ENCODE measurements at places on chromosomes 13 and 19.

DNA sequence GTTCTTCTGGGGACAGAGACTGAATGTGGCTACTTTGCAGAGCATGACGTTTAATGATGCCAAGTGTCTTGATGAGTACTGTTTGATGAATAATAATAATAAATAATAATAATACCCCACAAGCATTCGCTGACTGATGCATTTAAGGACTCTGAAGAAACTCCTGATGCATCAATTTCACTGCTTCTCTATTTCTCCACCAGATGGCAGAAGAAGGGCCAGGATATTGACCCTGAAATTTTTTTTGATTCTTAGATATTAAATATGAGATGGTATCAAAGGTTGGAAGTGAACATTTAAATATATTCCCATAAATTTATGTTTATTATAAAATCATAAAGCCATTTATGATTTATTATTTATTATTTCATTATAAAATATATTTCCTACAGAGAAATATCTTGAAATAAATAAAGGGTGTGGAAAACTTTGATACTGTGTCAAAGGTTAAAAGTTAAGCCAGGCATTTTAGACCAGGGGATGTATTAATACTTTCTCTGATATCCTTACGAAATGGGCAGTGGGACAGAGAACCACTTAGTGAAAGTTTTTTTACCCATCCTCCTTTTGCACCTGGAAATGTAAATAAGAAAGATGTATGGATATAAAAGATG, 170.9 kb downstream of the LACC1 start:
- DNase-seq: no peak

DNA sequence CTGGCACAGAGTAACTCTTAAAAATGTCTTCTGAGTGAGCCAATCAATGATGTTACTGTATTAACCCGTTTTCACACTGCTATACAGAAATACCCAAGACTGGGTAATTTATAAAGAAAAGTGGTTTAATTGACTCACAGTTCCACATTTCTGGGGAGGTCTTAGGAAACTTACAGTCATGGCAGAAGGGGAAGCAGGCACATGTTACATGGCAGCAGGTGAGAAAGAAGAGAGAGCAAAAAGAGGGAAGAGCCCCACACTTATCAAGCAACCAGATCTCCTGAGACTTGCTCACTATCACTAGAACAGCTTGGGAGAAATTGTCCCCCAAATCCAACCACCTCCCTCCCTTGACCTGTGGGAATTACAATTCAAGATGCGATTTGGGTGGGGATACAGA, 97.6 kb upstream of the MIR17HG start:
- no peak for DNase-seq

DNA sequence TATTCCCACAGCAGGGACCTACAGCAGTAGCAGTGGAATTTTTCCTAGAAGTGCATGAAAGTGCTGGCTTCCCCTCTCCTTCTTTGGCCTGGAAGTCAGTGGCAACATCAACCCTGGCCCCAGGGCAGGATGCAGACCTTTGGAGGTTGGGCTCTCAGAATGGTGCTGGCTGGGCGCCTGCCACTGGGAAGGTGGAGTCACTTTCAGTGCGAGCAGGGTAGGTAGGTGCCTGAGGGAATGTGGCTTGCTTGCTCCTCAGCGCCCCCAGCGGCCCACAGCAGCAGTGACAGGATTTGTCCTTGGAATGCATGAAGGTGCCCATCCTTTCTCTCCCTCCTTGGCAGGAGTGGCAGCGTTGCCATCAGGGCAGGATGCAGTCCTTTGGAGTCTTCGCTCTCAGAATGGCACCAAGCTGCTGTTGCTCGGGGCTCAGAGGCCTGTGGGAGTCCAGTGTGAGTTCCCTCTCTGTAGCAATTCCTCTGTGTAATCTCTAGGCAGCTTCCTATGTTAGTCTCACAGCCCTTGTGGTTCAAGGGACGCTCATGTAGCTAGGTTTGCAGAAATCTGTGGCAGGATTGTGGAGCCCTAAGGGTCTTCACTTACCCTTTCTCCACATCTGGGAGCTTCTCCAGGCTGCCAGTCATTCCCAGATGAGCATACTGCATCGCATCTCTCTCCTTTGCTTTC, 354.4 kb upstream of the DACH1 start:
- DNase-seq: no peak

- peak; percentile 97 for DNase-seq
Measured at GRCh38 chr19:639253-640160, at the start of gene FGF22. Gene FGF22 (plus strand): TSS chr19:639879. CDS start chr19:639926, 47 bp downstream.

GRCh38 chr19:51754109-51754508, 2.4 kb upstream of the FPR1 start:
- DNase-seq: no peak

GRCh38 chr13:42276683-42277082, 4.7 kb downstream of the AKAP11 start:
- DNase-seq: no peak

- no peak for DNase-seq
Measured at GRCh38 chr13:26996965-26997752, 174.5 kb downstream of the USP12 start.

- DNase-seq: peak; percentile 36
Measured at GRCh38 chr13:20231839-20232555, at the start of gene GJB6. Gene GJB6 (minus strand): TSS chr13:20232319. CDS start chr13:20223480, 8,839 bp downstream.

DNA sequence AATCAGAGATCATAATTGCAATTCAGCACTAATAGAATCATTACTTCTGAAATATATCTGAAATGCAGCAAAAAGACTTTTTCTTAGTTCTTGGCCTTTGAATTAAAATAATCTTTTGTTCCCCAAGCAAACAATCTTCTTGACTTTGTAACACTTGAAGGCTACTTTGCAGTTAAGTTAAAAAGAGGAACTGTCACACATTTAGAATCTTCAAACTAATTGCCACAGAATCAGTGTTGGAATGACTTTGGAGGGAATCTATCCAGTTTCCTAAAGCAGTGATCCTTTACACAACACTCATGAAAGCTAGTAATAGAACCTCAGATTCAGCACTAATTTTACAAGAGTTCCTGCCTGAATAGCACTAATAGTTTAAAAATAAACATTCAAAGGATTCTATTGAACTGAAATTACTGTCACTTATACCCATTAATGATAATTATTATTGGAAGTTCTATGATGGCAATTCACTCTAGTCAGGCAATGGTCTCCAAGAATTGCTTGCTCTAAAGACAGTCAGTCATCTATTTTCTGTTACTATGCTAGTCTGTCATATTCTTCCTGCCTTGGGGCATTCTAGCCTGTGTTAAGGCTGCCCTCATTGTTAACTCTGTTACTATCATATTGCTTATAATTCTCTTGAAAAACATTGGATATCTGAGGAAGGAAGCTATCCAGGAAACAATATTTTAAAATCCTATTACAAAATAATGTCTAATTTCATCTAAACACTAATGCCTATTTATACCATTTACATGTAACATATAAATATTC, 362.4 kb downstream of the DIAPH3 start:
- no peak for DNase-seq

DNA sequence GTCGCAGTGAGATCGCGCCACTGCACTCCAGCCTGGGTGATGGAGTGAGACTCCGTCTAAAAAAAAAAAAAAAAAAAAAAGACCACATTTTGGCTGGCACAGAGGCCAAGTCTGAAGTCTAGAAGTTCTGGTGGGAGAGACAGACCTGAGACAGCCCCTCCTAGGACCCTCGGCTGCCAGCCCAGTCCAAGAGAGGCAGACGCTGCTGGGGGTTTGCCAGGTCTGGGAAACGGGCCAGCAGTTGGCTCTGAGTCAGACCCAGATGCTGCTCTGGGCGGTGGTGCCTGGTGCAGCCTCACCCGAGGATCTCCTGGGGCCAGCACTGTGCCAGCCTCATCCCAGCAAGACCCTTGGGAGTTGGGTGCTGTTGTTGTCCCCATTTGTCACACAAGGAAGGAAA, 5.8 kb downstream of the FCHO1 start:
- DNase-seq: no peak

DNA sequence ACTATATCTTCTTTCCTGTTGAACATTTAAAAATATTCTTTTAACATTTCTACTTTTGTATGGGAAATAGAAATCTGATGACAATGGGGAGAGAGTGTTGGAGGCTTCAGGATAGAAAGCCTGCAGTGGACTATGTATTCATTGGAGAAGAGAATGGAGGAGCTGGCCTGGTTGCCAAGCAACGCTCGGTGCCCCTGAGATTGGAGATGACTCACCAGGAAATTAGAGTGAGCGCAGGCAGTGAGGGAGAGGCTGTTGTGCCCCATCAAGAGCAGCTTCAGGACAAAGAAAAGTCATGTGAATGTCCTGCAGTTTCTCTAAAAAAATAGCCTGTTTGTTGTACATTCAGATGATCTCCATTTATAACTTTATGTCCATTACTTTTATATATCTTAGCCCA, 48.7 kb upstream of the ZNF835 start:
- DNase-seq: no peak

DNA sequence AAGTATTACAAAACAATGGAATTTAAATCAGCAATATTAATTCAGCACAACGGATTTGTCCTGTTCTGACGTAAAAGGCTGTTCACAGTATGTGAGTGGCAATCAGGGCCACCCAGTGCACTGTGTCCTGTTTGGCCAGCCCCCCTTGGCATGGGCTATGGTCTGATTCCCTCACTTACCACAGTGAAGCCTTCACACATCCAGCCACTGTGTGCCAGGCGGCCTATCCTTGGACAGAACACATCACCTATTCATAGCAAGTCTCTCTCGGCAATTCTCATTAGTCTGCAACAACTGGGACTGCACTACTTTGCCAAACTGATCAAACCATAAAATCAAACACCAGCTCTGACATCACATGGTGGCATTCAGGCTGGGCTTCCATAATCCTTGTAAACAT, 221.5 kb upstream of the TSHZ3 start:
- DNase-seq: no peak

- DNase-seq: peak; percentile 40
Measured at GRCh38 chr19:49567861-49568441, 12.4 kb downstream of the NOSIP start.

DNA sequence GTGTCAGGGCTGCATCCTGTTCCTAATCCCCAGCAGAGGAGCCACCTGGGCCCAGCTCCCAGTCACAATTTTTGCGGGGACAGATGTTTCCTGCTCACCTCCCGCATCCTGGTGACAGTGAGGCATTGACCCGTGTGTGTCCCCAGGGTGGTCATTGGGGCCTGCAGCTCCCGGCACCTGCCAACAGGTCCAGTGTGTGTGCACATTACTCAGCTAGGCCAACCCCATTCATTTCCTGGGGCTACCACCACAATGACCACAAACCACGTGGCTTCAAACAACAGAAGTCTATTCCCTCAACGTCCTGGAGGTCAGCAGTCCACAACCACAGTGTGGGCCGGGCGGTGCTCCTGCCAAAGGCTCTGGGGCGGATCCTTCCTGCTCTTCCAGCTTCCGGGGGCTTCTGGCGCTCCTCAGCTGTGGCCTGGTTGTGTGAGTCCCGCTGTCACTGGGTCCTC, 11.9 kb upstream of the F2RL3 start:
- DNase-seq: no peak

DNA sequence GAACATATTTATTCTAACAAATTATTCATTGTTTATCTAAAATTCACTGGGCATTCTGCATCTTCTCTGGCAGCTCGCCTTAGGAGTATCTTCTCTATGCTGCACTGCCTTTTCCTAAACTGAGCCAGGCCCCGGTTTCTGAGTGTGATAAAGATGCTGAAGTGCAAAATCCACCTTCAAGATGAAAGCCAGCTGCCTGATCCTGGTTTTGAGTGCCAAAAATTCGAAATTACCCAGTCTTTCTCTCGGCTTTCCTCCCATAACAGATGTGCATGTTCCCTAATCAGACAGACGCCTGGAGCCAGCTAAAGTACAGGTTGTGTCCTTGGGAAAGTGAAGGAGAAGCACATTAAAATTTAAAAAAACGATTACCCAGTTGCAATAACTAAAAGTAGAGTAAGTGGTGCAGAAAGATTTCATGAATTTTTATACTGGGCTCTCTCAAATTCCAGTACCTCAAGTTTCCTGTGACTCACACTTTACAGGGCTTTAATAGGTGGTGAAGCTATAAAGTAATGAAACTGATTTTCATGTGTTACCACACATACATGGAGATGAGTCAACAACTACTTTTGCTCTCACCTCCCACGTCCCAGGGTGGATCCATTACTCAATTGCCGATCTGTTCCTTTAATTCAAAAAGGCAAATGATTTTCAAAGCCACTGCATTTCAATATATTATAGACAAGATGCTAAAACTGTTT, 65.0 kb upstream of the GTF2F2 start:
- peak; percentile 53 for DNase-seq

DNA sequence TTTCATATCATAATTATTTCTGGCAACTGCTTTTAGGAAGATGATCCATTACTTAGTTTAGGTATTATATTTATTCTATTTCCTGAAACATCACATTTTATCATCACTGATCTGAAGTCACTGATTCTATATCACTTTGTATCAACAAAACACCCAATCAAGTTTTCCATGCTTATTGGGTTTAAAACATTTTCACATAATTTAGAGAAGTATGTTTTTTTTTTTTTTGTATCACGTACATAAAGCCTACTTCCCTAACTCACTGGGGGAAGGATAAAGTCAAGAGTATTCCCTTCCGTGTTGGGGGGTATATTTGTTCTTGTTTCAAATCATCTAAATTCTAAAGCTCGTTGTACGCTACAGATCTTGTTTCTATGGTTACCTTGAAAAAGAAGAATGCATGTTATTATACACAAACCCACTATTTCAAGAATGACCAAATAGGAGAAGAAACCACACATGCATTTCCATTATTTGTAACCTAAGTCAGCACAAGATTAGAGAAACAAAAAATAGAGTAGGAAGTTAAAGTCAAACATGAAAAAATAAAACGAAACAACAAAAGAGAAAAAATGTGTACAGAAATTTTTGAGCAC, 637.2 kb upstream of the MIR17HG start:
- DNase-seq: no peak

GRCh38 chr13:59319276-59319675, 844.5 kb downstream of the DIAPH3 start:
- no peak for DNase-seq

DNA sequence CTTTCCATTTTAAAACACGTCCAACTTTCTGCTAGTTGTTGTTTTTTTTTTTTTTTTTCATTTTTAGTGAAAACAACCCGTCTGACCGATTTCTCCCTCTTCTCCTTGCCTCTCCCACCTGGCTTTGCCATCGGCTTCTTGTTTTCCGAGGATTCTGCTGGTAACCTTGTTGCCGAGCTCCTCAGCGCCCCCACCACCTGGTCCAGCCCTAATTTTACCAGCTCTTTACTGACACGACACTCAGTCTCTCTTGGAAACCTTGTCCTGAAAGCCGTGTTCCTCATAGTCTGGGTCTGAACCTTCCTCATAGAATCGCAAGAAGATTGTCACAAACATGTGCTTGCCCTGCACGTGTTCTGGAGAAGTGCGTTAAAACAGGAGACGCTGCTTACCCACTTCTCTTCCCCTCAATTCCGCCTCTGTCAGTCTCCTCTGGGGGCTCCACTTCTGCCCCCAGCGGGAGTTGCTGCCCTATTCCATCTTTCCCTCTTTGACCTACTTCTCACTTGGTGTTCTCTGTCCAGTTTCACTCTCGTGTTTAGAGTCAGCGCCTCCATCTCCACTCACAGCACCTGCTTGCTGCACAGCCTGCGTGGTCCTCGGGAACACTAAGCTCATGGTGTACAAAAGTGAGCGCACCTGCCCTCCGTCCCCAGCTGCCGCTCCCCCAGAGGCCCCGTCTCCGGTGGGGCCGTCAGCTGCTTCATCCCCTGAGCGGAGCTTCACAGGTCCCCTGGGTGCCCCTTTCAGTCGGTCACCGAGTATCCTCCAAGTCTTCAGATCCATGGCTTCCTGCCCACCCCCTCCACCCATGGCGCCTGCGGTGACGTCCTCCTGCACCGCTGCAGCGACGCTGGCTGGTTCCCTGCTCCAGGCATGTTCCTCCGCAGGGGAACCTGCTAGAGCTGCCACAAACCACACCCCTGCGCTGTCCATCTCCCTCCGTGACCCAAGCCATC, 65.1 kb downstream of the TM9SF2 start:
- no peak for DNase-seq

- DNase-seq: no peak
Measured at GRCh38 chr13:35879111-35879510, 252.1 kb downstream of the DCLK1 start.
